NCI-H460 (cell line): ENCODE measurements at places on chromosomes 1 and 21.
A peak's percentile ranks its signal among the peaks of the same experiment; 100 is the strongest.

- DNase-seq, result no peak
These were observed 283.8 kb upstream of the RUNX1 start for GRCh38 chr21:35332841-35333426.

GRCh38 chr21:26199456-26199855, 28.9 kb upstream of the APP start:
- no peak for DNase-seq

- DNase-seq, result no peak
These were observed 503.2 kb upstream of the CAMK1G start for GRCh38 chr1:209080170-209080781.

- DNase-seq, result no peak
These were observed 474.3 kb downstream of the BRINP3 start for GRCh38 chr1:190003376-190003775.

GRCh38 chr1:14706631-14707030, 108.1 kb downstream of the KAZN start:
- DNase-seq, result no peak

- DNase-seq, result no peak
These were observed 16.7 kb upstream of the ZYG11A start for GRCh38 chr1:52825868-52826267.

DNA sequence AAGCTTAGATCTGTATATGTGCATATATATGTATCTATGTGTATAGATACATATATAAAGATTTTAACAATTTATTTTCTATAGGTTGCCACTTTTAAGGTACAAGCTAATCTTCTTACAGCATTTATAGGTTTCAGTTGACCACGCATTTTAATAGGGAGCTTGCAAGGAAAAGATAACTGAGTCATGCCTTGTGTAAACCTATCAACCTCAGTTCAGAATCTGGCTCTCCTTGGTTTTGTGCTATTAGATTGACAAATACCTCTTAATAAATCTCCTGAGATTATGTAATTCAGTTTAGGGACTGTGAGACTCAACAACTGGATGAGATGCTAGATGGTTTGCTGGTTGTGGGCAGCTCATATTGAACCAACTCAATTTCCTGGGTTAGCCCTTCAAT, 114.7 kb upstream of the SERBP1 start:
- no peak for DNase-seq

DNA sequence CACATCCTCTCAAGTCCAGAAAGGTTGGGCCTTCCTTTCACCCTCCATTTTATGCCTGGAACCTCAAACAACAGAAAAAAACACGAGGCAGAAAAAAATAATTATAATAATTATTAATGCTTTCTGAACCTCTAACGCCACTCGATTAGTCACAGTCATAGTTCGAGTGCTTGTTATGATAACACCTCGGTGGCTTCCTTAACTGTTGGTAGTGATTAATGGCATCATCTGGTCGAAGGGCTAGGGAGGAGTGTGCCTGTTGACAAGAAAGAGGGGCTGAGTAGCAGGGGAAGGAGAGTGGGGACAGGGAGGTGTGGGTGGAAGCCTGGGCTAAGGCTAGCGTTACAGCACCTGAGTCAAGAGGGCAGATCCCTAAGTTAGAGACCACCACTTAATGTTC, 21.3 kb upstream of the IL10 start:
- no peak for DNase-seq

- no peak for DNase-seq
These were observed 4.2 kb downstream of the ADAMTS5 start for GRCh38 chr21:26962621-26963181.

GRCh38 chr1:99004861-99005442, at the start of gene PLPPR5:
PLPPR5 (minus strand) TSS chr1:99004861; CDS start chr1:99004671, 190 bp downstream.
- DNase-seq, result no peak

- DNase-seq, result no peak
These were observed 134.9 kb downstream of the RHOU start for GRCh38 chr1:228870041-228870713.

DNA sequence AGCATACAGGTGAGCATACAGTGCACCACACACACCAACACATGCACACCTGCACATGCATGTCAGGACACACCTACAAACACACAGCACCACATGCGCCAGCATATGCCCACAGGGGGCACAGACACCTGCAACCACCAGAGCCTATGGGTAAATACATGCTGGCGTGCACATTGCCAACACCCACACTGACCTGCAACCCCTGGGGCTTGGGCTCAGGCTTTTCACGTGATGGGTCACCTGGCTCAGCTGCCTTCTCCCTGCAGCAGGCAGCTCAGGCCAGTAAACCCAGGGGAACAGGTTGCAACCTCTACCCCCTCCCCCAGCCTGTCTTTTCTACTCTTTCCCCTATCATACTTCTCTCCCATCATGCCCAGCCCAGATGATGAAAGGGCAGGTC, 8.1 kb downstream of the CD247 start:
- no peak for DNase-seq

DNA sequence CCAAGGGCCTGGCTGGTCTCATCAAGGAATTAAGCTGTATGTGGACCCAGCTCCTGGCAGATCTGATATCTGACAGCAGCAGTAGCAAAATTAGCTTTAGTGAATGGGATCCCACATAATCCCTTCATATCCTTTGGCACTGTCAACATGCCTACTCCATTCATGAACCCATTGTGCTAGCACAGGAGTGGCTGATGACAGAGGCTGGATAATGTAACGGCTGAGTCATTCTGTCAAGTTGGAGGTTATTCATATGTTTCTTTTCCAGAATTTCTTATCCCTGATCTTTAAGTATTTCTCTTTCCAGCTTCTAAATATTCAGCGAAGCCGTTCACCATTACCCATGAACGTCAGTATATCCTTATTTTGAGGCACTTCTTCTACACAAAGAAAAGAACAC, 84.3 kb downstream of the EXTL2 start:
- no peak for DNase-seq

- DNase-seq, result no peak
These were observed 68.9 kb downstream of the C4BPA start for GRCh38 chr1:207172885-207173284.

DNA sequence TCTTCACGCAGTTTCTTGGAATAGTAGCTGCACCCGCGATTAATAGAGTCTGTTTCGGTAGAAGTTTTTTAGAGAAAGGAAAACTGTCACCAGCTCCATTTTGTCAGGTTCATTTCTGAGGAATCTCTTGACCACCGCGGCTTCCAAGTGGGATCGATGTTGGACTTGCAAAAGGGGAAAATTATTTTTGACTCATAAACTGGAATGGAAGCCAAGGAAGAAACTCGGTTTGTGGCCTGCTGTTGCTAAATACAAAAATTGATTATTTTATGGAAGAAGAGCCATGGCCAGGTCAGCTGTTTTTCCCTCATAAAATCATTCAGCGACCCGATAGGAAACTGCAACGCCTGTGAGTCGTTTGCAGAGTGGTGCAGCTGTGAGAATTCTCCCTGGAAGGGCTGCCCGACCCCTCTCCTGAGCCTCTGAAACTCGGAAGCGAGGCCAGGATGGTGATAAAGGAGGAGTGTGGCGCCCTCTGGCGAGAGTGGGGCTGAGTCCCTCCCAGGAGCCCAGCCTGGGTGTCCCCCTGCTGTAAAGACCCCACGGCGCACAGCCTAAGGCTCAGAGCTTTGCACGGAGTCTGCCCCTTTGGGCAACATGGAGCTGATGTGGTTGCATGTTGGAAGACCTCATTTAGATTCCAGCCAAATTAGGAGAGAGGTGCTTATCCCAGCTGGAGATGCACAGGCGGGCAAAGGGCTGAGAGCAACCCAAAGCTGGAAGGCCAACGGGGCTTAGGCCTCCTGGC, 83.6 kb upstream of the SLC25A33 start:
- DNase-seq, result peak; percentile 3

- no peak for DNase-seq
These were observed 93.8 kb upstream of the GALNT2 start for GRCh38 chr1:229973297-229973612.

- no peak for DNase-seq
These were observed 12.2 kb downstream of the TFAP2E start for GRCh38 chr1:35585281-35585680.

GRCh38 chr21:44820851-44821250, 3.0 kb upstream of the SUMO3 start:
- no peak for DNase-seq

- DNase-seq, result no peak
These were observed 2.9 kb downstream of the SELENBP1 start for GRCh38 chr1:151369621-151370048.

- no peak for DNase-seq
These were observed 18.5 kb downstream of the CSF1 start for GRCh38 chr1:109929170-109929569.

GRCh38 chr1:227828786-227829185, 13.3 kb downstream of the PRSS38 start:
- DNase-seq, result no peak

DNA sequence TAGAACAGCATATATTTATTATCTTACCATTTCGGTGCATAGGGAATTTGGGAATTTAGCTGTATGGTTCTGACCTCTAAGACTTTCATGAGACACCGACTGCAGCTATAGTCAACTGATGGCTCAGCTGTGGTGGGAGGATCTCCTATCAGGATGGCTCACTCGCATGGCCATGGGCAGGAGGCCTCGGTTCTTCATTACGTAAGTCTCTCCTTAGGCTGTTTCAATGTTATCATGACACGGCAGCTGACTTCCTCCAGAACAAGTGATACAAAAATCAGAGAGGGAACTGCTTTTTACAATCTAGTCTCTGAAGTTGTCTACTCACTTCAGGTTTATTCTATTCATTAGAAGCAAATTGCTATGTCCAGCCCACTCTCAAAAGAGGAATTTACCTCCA, 13.3 kb upstream of the CAPN8 start:
- DNase-seq, result no peak

DNA sequence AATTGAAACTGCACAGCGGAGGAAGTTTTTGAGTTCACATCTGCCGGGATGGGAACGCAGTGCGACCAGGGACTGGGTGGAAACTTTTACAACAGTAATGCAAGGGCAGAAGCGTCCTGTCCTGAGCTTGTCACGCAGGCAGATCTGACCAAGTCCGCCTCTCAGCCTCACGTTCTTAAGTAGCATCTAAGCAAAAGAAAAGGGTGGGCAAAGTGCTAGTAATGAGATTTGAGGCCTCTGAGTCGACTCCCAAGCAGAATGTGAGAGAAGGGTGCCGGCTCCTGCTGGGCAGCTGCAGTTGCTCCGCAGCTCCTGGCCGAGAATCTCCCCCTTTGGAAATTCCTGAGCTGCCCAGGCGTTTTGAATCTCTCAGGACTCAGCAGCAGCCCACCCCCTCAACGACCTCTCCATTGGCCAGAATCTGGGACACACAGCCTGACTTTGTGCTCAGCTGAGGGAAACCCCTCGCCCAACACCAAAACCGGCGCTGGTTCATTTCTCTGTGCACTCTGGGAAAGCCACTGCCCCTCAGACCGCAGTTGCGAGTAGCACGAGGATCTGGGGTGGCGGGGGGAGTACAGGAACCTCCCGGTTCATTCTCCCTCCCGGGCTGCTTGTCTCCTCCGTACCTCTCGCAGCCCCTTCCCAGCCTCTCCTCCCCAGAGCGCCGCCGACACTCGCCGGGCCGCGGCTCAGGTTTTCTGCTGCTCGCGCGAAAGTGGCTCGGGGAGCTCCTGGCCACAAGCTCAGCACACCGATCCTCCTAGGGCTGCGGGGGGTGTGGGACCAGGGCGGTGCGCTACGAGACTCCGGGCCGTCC, 913 bp upstream of the S1PR1 start:
- no peak for DNase-seq

- no peak for DNase-seq
These were observed 40.0 kb downstream of the EPHB2 start for GRCh38 chr1:22750685-22751051.

DNA sequence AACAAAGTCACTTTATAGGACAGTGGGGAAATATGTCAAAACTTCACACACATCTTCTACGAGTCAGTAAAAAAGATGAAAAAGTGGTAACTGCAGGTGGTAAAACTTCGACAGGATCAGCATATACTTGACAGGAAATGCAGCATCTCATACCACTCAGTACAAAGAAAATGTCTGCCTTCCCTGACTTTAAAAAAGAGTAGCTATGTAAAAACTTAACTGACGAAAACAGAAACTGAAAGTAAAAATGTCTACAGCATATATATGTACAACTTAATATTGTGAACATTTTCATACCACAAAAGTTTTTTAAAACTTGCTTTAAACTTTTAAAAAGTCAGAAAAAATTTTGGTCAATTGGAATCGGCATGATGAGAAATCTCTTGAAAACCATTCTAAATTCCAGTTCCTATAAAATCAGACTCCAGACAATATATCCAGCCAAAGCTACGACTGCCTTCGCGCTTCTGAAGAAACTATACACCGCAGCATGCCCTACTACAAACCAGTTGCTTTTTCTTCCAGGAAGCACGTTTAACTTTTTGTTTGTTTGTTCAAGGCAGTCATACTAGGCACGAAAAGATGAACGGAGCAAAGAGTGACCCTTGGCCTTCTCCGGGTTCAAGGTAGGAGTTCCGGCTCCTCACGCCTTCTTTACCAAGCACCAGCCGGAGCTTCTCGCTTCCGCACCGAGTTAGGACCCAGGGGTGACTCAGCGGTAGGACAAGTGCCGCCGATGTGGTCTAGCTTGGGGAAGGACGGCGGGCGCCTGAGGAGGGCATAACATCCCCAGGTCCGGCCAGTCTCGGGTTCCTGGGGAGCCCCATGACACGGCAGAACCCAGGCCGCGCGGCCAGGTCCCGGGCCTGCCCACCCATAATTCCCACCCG, 612 bp downstream of the PSMA5 start:
- peak; percentile 14 for DNase-seq

- no peak for DNase-seq
These were observed 1.1 kb upstream of the PCAT6 start for GRCh38 chr1:202809597-202810159.

- DNase-seq, result no peak
These were observed 14.1 kb upstream of the STXBP3 start for GRCh38 chr1:108732398-108732797.

DNA sequence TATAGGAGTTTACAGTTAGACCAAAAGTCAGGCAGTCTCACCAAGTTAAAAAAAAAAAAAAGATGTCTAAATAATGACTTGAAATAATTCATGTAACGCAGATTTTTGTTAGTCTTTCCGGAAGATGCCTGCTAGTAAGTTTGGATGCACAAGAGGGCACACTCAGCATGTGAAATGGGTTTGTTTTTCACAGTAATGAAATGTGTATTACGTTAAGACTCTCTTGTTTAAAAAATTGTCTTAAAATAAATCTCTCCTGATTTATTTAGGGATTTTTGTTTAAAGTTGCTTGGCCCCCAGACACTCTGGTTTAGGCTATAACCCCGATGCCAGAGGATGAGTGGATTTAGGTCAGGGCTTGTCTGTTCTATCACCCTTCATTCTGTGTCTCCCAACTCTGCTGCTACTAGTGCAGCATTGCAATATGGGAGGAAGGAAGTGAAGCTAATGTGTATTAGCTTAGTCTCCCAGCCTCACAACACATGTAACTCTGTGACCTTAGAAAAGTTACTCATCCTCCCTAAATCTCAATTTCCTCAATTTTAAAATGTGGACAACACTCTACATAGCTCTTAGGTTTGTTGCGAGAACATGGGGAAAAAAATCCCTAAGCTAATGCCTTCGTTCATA, 25.7 kb downstream of the CTH start:
- DNase-seq, result no peak

- DNase-seq, result no peak
These were observed 197.4 kb downstream of the FGGY start for GRCh38 chr1:59494145-59494833.
